ENCODE measurements at places on chromosomes 5 and 9.

GRCh38 chr5:34599471-34600117 is 56.5 kb upstream of the RAI14 start:
- peak; percentile 43 for DNase-seq

DNA sequence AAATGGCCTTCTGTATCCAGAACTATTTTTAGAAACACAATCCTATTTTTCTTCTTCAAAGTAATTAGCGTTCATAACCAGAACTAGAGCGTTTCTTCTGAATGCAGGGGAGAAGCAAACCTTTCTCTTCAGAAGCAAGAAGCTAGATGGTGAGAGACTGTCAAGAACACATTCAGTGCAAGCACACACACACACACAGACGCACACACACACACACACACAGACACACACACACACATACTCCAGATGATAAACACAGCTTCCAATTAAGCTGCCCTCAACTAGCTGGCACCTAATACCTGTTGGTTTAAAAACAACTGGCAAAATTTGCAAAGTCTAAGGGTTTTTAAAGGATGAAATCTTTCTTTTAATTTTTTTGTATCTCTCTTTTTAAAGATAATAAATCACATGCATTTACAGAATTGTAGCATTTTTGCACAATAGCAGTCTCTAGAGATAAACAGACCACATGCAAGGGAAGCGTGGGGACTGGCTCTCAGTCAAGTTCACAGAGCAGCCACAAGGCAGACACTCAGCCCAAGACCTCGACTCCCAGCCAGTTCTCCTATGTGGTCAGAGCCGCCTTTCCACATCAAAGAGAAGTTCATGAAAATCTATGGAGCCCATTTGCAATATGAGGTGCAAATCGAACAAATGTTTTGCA is 138.5 kb downstream of the TTLL11 start:
- peak; percentile 88 for DNase-seq

GRCh38 chr5:87413343-87413645 is 564 bp upstream of the CCNH start:
- no peak for DNase-seq

- peak; percentile 14 for DNase-seq
These were observed 1.1 kb downstream of the KIF2A start for GRCh38 chr5:62306896-62307689.

DNA sequence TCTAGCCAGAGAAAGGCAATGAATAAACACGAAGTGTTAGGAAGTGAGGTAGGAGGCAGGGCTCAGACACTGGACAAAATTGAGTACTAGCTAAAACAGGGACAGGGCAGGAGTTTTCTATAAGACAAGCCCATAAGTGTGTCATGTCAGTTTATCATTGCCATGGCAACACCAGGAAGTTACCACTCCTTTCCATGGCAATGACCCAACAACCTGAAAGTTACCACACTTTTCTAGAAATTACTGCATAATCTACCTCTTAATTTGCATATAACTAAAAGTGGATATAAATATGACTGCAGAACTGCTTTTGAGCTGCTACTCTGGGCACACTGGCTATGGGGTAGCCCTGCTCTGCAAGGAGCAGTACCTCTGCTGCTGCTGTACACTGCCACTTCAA is 442.5 kb upstream of the COX7C start:
- DNase-seq: no peak

DNA sequence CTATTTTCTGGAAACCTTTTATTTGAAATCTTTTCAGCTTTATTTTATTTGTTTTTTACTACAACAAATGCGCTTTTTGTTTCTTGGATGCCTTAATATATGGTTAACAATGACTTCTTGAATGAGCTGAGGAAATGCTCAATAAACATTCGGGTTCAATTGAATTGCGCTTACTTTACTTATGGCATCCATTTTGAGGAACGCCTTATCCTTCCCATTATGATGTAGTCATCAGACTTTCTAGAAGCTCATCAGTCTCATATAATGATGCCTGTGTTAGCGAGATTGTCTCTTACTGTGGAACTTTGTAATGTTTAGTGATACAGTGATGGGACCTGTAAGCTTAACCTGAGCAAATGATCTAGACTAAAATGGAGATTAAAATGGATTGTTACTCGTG is 916 bp downstream of the SHLD3 start:
- DNase-seq: no peak

GRCh38 chr5:42242210-42242609 is 181.0 kb upstream of the GHR start:
- no peak for DNase-seq

DNA sequence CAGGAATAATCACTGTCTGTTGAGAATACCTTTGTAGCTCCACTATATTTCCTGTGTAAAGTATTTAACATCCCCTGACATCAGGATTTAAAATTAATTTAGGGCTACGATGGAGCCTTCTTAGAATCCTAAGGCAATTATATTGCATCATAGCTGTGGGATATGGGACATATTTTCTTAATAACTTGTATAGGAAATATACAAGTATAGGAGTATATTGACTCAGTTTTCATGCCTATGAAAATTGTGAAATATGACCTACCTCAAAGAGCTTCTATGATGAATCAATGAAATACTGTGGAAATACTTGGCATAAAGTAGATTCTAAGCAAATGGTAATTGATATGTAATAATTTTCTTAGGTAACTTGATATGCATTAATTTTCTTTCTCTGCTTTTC is 221.0 kb upstream of the KLF4 start:
- DNase-seq: no peak

GRCh38 chr9:33101104-33101951 is 24.9 kb upstream of the SMU1 start:
- DNase-seq: peak; percentile 36

Data from brain microvascular endothelial cell (primary cell).